ENCODE measurements at places on chromosomes 16 and 17.

- DNase-seq: no peak
Measured at GRCh38 chr16:19680881-19681340, 37.1 kb downstream of the KNOP1 start.

DNA sequence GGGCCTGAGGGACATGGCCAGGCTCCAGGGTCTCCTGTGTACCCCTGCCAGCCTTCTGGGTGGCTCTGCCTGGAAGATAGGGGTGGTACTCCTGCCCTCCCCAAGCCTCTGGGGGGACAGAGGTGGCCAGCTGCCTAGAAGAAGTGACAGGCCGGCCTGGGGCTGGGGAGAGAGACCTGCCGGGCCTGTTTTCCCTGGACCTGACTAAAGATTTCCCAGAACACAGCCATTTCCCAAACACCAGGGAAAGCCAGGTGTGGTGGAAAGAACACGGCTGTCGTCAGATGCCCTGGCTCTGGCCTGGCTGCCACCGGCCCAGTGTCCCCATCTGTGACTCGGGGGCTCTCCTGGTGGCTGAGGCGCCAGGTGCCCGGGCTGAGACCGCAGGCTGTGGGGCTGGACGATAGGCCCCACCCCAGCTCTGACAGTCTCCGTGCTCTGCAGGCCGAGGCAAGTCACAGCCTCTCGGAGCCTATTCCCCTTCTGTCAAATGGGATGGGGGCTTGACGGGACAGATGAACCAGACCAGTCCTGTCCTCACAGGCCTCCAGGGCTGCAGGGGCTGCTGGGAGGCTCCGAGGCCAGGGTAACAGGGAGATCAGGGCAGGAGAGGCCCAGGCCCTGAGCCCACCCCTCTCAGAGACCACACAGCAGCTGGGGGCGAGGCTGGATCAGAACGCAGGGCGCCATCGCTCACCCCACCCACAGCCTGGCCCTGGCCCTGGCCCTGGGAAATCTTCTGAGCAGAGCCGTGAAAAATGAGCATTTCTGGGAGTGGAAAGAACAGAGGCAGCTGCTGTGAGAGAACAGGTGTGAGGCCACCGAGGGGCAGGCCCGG, 33.1 kb downstream of the CTU2 start:
- DNase-seq: no peak

- DNase-seq: no peak
Measured at GRCh38 chr16:27928542-27928941, 135.0 kb downstream of the GSG1L start.

DNA sequence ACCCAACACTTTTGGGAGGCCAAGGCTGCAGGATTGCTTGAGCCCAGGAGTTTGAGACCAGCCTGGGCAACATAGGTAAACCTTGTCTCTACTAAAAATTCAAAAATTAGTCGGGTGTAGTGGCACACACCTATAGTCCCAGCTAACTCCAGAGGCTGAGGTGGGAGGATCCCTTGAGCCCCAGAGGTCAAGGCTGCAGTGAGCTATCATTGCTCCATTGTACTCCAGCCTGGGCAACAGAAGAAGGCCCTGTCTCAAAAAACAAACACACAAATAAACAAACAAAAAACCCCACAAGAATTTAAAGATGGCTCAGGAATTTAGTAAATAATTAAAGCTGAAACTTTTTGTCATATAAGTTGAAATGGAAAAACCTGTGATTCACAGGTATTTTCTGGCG, 2.3 kb upstream of the TMEM170A start:
- DNase-seq: no peak

GRCh38 chr16:79430191-79430678, 170.3 kb downstream of the MAF start:
- no peak for DNase-seq

DNA sequence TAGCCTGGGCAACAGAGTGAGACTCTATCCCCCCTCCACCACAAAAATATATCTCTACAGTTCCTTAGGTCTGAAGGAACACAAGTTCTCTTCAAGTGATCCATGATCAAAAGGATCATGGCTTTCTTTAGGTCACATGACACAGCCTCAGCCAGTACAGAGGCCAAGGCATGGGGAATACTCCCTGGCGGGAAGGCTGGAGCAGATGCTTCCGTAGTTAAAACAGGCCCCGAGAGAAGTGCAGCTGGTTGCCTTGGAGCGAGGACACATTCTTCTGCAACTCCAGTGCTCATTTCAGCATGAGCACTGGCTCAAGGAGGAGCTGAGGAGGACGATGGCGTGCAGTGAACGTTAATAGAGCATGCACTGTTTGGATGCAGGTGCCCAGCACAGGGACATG, 13.5 kb downstream of the CDIP1 start:
- DNase-seq: no peak

DNA sequence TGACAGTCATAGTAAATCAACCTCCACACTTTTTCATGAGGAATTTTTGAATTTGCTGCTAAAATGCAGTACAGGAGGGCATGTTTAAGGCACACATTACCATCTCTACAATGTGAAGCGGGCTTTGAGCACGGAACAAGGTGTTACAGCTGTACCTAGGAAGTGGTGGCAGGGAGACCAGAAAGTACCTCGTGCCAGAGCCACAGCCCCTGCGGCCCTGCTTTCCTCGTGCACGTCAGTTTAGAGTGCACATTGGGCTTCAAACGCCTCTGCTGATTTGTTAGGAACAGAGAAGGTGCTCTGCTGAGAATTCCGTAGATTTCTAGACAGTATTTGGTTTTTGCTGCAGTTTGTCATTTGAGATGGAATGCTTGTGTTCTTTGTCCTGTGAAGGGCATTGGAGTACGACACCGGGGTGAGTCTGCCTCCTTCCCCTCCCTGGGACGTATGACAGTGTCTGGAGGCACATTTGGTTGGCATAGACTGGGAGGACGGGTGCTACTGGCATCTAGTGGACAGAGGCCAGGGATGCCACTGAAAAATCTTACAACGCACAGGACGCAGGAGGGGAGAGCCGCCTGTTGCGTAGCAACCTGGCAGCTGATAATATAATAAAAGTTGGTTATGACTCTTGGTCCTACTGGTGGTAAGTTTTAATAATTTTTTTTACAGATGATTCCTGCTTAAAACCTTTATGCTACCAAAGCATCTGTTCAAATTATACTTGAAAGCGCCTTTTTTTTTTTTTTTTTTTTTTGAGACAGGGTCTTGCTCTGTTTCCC, 9.1 kb downstream of the FOXK2 start:
- DNase-seq: peak; percentile 82

DNA sequence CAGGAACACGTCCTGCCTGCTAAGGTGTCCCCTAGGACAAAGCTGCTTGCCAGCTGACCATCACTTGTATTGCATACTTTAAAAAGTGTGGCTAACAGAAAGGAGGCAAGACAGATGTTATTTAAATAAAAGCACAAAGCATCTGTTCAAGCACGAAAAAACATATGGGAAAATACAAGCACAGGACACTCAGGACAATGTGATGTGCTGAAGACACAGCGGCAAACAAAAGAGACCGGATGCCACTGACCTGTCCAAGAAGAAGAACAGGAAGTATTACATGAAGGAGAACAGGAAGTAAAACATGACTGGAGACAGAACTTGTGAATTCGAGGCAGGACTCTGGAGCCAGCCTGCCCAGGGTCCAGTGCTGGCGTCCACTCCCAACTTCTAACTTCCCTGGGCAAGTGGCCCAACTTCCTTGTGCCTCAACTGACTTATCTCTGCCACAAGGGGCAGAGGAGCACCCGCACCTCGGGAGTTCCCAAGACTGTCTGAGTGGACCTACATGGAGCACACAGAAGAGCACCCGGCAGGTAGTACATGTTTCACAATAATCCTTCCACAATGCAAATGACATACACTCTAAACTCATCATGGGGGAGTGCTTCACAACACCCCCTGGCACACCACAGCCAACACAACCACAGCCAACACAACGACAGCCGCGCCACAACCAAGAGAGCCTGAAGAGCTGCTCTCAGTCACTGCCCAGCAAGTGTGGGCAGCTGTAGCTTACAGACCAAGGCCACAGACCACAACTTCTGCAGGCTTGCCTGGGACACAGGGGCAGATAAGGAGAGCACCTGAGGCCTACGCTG, 36.6 kb downstream of the ANKRD11 start:
- DNase-seq: no peak

DNA sequence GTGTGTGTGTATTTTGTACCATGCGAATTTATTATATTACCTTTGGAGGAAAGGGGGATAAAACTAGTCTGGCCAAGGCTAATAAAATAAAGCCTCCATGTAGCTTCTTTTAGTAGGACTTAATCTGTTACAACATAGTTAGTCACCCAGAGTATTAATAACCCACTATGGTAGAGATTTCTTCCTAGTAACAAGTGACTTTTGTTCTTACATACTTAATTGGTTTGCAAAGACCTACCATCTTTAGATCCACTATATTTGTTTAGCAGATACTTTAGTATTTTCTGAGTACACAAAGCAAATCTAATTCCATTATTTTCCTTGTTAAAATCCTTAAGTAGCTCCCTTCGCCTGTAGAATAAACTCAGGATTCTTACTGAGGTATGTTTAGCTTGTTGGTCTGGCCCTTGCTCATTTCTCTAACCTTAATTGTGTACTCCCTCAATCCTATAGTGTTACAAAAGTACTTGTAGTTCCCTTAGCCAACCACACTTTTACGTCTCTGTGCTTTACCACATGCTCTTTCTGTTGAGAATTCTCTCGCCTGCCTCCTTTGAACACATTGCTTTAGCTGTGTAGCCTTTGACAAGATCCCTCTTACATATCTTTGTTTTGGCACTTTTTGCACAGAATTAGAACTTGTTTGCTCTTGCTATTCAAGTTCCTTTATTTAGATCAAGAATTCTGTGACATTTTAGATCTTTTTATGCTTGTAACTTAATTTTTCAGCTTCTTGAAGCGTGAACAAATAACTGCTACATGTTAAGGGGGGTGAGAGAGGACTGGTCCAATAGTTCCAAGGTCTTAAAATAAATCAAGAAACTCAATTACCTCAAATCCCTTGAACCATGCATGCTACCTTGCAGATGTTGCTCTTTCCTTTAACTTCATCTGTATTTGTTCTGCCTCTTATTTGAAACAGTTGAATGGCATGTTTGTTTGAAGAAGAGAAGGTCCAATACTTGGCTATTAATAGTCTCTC, 23.8 kb downstream of the CLTC start:
- peak; percentile 32 for DNase-seq

DNA sequence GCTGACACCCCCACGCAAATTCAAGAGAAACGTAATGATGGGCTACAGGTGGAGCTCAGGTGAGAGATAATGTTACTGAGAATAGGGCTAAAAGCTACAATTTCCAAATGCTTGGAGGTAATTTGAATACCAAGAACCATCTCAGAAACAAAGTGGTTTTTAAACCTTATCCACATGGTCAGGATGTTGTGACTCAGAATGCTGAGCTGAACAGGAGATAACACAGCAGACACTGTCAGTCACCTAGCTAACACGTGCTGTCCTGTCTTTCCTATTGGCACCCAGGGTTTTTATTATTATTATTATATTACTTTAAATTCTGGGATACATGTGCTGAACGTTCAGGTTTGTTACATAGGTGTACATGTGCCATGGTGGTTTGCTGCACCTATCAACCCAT, 233.0 kb upstream of the MAF start:
- DNase-seq: no peak

DNA sequence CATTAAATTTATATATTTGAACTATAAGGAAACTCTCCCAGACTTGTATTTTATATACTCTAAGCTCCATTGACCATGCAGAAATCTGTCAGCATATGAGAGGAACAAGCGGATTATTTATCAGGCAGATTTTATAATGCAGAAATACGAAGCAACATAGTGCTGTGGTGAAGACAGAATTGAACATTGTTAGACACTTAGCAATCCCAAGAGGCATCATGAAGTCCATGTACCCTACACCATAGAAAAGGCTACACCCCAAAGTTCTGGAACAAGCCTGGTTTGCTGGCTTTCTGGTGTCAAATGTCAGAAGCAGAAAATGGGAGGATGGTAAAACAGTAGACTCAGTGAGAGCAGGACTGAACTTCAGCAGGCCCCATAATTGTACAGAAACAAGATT, 241.1 kb downstream of the PRKCA start:
- no peak for DNase-seq

DNA sequence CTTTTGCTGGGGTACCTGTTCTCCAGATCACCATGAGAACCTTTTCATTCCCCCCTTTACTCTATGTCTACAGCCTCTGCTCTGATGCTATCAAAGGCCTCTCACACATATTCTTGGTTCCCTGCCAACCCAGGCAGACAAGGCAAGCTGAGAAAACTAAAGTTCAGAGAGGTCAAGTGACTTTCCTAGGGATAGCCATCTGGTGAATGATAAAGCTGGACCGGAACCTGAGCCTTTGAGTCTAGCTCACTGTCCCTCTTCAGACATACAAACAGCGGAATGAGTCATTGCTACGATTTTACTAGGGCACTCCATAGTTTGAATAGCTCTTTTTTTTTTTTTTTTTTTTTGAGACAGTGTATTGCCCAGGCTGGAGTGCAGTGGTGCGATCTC, 73.3 kb downstream of the XYLT1 start:
- no peak for DNase-seq

DNA sequence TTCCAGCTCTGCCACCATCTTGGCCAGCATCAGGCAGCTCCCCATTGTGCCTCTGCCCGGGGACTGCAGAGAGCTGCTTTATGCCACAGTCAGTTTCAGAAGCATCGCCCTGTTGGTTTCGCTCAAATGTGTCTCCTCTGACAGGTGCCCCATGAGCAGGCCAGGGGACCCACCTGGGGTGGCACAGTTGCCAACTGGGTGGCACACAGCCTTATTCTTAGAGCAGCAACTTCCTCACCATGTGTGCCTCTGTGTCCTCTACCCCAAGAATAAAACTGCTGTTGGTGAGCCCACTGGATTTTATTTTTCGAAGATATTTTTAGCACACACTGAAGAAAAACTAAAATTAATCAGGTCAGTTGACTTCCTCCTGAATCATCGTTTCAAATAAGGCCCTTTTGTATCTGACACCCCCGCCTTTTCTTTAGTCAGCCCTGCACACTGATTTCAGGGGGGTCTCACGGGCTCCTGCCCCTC, 44.9 kb upstream of the CACNG5 start:
- no peak for DNase-seq

DNA sequence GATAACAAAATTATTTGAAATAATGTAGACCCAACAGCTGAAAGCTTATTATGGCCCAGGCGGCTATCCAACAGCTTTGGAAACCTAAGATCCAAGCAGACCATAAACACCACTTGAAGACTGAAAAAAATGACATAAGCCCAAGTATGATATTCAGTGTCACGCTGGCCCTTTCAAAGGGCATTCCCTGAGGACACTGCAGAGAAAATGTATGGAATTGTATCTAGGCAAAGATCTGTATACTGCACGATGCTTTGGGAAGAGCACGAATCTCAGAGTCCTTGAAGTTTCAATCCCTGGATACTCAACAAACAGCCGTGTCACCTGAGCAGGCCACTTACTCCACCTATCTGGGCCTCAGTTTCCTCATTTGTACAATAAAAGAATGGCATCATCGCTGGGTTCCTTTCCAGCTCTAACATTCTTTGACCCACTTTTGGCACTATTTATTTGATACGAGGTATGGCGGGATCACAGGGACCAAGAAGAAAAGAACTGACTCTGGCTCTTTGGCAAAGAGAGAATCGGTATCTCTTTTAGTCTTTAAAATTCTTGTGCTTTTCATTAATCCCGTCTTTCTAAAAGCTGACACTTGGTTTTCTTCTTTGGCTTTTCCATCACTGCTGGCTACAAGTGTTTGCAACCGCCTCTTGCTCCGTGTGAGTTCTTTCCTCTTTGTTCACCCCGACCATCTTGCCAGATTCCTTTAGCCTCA, 1.2 kb downstream of the STAT5B start:
- DNase-seq: peak; percentile 23

Data from fibroblast of gingiva (primary cell).